ENCODE measurements at places on chromosomes 2 and 18.

- no peak for DNase-seq
These were observed 105.6 kb downstream of the CSRNP3 start for GRCh38 chr2:165575044-165575615.

DNA sequence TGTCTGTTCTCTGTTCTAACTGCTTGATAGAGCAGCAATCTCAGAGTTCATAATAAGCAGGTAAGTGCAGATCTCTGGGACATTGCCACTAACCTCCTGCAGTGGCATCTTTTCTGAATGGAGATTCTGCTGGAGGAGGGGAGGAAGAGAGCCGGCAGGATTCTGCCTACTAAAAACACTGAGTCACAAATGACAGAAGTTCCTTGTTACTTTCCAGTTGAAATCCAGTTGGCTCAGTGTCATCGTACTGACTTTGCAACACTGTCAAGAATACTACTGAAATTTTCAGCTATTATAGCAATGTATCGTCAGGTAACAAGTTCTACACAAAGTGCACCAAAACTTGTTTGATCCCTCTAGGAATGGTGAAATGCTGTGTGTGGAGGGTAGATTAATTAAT, 79.6 kb upstream of the ST6GAL2 start:
- no peak for DNase-seq

GRCh38 chr2:203867561-203868200, at the start of gene CTLA4:
Gene CTLA4 (plus strand): TSS chr2:203867771. CDS start chr2:203867943, 172 bp downstream.
- DNase-seq: peak; percentile 64

DNA sequence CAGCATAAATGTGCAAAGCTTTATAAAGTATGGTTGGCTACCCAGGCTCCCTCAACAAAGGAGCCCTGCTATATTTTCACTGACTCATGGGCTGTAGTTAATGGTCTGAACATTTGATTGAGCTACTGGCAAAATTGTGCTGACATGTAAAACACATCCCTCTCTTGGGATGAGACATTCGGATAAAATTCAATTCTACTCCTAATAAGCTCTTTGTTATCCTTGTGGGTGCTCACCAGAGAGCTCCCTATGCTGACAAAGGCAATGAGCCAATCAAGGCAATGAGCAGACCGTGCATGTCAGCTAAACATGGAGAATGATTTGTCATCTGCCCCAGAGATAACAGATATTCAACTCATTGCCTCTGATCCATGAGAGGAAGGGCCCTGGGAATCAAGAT, 27.7 kb downstream of the SERPINB8 start:
- DNase-seq: no peak

DNA sequence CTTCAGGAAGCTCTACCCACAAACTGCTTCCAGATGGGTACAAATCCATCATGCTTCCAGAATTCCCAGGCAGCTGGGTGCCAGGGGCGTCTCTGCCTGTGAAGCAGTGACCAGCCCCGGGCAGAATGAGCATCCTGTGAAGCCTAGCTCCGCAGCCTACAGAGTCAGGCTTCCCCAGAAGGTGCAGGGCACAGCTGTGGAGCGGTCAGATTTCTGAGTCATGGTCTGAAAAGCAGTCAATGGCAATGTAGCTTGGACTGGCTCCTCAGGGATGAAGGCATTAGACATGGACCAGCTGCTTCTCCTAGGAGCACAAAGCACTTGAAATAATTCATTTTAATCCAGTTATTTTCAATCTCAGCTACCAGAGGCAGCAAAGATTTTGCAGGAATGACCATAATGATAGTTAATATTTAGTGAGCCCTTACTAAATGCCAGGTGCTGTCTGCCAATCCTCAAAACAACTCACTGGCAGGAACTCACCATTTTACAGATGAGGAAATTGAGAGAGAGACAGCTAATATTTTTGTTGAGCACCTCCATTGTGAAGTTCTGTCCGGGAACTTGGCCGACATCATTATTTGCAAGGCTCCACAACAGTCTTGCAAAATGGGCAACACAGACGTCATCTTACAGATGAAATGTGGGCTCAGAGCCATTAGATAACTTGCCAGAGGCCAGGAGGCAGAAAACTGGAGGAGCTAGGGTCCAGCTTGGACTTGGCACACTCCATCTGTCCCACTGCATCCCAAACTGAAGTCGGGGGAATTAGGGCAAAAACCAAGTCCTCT, 31.7 kb downstream of the ACMSD start:
- DNase-seq: no peak

DNA sequence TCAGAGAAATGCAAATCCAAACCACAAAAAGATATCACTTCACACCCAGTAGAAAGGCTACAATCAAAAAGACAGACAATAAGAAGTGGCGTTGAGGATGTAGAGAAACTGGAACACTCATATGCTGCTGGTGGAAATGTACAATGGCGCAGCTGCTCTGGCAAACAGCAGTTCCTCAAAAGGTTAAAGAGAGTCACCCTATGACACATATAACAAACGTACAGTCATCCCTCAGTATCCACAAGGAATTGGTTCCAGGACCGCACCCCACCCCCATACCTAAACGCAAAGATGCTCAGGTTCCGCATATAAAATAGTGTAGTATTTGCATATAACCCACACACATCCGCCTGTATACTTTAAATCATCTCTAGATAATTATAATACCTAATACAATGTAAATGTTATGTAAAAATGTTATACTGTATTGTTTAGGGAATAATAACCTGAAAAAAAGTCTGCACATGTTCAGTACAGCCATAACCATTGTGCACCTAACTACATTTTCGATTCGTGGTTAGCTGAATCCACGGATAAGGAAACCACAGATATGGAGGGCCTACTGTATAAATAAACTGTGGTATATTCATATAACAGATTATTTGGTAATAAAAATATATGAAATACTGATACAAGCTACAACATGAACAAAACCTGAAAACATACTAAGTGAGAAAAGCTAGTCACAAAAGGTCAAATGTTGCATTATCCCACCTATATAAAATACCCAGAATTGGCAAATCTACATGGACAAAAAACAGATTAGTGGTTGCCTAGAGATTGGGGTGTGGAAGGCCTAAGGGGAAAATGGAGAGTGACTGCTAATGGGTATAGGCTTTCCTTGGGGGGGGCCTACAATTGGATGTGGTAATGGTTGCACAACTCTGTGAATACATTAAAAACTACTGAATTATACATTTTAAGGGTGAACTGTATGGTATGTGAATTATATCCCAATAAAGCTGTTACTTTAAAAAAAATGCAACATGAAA, 37.5 kb downstream of the UXS1 start:
- DNase-seq: no peak

DNA sequence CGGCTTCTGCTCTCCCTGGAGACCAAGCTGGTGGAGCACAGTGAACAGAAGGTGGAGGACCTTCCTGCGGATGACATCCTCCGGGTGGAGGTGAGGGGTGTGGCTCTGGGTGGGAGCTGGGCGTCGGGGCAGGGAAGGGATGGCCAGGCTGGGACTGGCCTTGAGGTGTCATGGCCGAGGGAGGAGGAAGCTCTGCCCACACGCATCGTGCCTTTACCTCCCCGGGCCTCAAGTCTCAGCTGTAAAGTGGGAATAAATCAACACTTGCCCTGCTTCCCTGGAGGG, 98.2 kb downstream of the DYSF start:
- no peak for DNase-seq
